ENCODE measurements at places on chromosomes 6 and 20. TPM values are rescaled to one million over a fixed set of nuclear protein-coding genes. Genes with fewer than 3 reads are reported as not detected.

The CLVS2 gene
- total RNA-seq: not detected

The HSD17B8 gene
- 16.4 TPM for total RNA-seq

The BTN1A1 gene
- total RNA-seq: not detected

The TNNC2 gene
- total RNA-seq: not detected

The FAM209B gene
- total RNA-seq: not detected

The PRPH2 gene
- 2.5 TPM for total RNA-seq

The PRICKLE4 gene
- total RNA-seq: 1.6 TPM

The TGIF2 gene
- total RNA-seq: 12.8 TPM

The SAPCD1 gene
- total RNA-seq: not detected

The SLC17A1 gene
- total RNA-seq: not detected

The KCNQ5 gene
- 0.32 TPM for total RNA-seq

The HCK gene
- not detected for total RNA-seq

The MEP1A gene
- total RNA-seq: not detected

The GATA5 gene
- total RNA-seq: not detected

The ENPP3 gene
- under 0.01 TPM for total RNA-seq

The CST7 gene
- total RNA-seq: not detected

The PTGIS gene
- 6.3 TPM for total RNA-seq

The RIOK1 gene
- total RNA-seq: 4.1 TPM

The ABHD16B gene
- not detected for total RNA-seq

The EPHA7 gene
- total RNA-seq: 1.4 TPM

The BTNL2 gene
- not detected for total RNA-seq

The MCUR1 gene
- 11.4 TPM for total RNA-seq

The CRISP2 gene
- total RNA-seq: not detected

The SLC35D3 gene
- 0.08 TPM for total RNA-seq

The TRIM10 gene
- total RNA-seq: not detected

The HSPA1L gene
- 0.78 TPM for total RNA-seq

The SLC44A4 gene
- total RNA-seq: not detected

The KHDC1L gene
- total RNA-seq: not detected

The ABCC10 gene
- 16.8 TPM for total RNA-seq

The PAK5 gene
- total RNA-seq: not detected

The DNAAF9 gene
- total RNA-seq: 11.3 TPM

The F13A1 gene
- 0.32 TPM for total RNA-seq

The RBPJL gene
- not detected for total RNA-seq

The FOXS1 gene
- total RNA-seq: 1.7 TPM

The CALHM6 gene
- total RNA-seq: 2.0 TPM

The TREM2 gene
- not detected for total RNA-seq

The SLC22A16 gene
- not detected for total RNA-seq

The IL20RA gene
- 0.26 TPM for total RNA-seq

The WFDC5 gene
- total RNA-seq: not detected

The MMUT gene
- 13.7 TPM for total RNA-seq

The GLP1R gene
- total RNA-seq: not detected

The FAM162B gene
- total RNA-seq: 31.2 TPM

The GTF3C6 gene
- total RNA-seq: 41.9 TPM

The CPNE5 gene
- total RNA-seq: not detected

The PTCHD4 gene
- total RNA-seq: 2.6 TPM

The ME1 gene
- 20.0 TPM for total RNA-seq

The MSH5 gene
- total RNA-seq: 5.0 TPM

The CD40 gene
- total RNA-seq: 7.3 TPM

The SNAP91 gene
- 0.52 TPM for total RNA-seq

The PRSS35 gene
- 3.7 TPM for total RNA-seq

The TFAP2B gene
- not detected for total RNA-seq

The ANKRD66 gene
- not detected for total RNA-seq
